ENCODE measurements at places on chromosomes 16 and 17.

DNA sequence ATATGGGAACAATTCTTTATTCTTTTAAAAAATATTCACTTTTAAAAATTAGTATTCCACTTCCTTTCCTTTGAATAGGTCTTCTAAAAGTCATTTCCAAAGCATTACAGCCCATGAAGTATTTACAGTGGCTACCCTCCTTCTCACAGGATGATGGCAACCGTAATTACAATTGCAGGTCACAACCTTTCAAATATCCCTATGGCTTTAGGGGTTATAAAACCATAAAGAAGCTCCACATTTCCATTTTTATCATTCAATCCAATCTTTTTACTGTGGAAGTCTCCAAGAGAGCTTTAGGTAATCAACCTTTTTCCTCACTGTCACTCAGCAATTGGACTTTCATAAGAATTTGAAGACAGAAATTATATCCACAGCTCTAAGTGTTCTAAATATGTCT, 488.9 kb upstream of the CA10 start:
- DNase-seq, result no peak

DNA sequence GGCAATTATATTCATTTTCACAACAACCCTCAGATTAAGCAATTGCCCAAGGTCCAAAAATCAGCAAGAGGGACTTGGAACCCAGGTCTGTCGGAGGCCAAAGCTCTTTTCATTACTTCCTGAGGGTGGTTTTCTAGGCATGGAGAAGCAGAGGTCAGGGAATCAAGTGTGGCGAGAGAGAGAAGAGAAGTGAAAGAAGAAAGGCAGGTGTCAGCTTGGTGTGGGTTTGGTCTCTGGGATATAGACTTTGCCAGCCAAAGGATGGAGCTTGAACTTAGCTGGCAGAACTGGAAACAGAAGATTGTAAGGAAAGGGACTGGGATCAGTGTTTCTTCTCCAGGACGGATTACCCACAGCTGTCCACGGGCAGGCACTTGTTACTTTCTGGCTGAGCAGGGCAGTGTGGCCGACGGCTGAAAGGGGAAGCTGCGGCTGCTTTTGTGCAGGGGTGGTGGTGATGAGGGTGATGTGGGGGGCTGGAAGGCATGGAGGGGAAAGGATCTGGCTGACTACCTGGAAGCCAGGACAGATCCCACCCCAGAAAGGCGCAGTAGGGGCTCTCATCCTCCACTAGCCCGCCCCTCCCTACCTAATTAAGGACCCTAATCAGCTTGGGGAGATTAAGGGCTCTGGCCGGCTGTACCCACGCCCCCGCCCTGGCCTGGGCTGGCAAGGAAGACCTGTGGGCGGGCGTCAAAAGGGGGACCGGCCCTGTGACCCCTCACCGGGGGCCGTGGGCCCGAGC, at the start of gene GUCY2D:
GUCY2D (plus strand) TSS at position 640 of the 745 bp plus-strand sequence. CDS start 433 bp downstream, outside the sequence.
- DNase-seq, result no peak

DNA sequence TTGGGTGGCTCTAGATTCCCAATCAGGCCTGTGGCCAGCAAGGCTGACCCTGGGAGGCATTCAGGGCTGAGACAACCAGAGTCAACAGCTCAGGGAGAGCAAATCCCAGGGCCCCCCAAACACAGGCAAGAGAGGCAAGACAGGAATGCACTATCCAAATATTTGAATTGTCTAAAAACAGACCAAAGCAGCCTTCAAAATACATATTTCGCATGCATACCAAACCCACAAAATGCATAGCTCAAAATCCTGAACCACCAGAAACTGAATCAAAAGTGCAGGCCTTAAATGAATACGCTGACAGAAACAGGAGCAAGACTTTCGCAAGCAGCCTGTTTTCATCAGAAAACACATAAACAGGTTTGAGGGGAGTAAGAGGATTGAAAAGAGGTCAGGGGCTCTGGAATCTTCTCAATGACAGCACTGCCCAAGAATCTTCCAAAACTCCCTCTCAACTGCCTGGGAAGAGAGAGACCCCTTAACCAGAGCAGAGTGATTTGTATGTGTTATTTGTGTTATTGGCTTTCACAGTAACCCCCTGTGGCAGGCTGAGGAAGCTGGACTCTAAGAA, 213.6 kb upstream of the CDH5 start:
- no peak for DNase-seq

- peak; percentile 28 for DNase-seq
Measured at GRCh38 chr16:56930486-56931270, 1.3 kb upstream of the HERPUD1 start.

DNA sequence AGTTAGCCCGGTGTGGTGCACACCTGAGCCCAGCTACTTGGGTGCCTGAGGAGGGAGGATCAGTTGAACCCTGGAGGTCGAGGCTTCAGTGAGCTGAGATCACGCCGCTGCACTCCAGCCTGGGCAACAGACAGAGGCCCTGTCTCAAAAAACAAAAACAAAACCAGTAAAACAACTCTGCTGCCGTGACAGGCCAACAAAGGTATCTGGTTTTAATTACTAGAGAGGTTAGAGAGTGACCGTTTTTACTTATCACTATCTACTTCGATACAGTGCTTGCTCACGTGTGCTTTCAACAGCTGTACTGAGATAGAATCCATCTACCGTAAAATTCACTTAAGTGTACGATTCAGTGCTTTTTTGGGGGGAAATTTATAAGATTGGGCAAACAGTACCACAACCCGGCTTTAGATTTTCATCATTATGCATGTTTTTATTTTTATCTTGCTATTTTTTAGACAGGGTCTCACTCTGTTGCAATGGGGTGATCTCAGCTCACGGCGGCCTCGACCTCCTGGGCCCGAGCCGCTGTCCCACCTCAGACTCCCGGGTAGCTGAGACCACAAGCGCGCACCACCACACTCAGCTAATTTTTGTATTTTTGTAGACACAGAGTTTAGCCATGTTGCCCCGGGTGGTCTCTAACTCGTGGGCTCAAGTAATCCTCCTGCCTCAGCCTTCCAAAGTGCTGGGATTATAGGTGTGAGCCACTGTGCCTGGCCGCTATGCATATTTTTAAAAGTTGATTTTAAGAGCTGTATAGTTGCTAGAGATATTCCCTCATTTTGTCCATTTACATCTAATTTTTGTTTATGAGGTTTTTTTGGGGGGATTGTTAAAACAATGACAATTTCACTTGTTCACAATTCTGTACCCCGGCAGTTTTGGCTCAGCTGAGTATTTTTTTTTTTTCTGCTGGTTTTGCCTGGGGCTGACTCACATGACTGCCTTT, 30.9 kb downstream of the SERPINF1 start:
- no peak for DNase-seq

DNA sequence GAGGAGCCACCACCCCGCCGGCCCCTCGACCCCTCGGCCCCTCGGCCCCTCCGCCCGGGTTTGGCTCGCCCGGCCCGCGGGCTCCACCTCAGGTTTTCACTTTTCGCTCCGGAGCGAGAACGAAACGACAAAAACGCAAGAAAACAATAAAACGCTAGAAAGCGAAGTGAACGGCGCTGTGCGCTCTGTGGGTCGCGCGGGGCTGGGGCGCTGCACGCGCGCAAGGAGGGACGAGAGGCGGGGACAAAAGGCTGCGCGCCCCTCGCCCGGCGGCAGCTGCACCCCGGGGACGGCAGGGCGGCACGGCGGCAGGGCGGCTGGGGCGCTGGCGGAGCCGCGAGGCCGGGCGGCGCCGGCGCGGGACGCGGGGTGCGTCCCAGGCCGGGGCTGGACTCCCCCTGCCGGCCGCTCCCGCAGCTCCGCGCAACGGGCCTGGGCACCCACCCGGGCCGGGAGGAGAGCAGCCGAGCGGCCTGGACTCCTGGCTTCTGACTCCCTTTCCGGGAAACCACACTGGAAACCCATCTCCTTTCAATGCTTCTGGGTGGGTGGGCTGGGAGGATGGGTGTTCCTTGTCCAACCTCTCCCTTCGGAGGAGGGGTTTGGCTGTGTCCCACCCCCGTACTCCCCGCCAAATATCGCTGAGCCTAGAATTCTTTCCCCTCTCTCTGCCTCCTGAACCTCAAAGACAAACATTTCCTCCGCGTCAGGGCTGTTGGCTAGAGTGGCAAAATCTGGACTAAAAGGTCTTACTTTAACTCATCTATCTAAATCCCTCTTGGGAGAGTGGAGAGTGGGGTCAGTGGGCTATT, 9.9 kb downstream of the TBX2 start:
- peak; percentile 48 for DNase-seq

DNA sequence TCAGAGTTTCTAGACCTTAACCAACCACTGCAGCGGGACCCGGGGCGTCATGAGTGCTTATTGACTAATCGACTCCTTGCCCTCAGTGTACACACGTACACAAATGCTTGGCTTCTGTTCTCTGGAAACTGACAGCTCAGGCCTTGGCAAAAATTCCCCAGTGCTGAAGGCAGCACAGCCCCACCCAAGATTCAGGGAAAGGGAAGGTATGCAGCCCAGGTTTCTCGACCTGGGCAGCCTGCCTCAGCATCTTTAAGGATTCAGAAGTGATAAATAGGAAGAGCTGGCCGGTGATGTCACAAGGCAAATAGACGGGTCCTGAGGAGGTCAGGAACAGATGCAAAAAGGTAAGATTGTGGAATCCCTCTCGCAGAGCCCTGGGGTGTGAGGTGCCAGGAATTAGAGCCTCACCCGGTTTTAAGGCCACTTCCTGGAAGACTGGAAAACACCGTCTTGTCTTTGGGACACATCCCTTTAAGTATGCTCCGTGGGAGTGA, 9.0 kb upstream of the CDH3 start:
- no peak for DNase-seq
